ENCODE measurements at places on chromosomes 3 and 15.

DNA sequence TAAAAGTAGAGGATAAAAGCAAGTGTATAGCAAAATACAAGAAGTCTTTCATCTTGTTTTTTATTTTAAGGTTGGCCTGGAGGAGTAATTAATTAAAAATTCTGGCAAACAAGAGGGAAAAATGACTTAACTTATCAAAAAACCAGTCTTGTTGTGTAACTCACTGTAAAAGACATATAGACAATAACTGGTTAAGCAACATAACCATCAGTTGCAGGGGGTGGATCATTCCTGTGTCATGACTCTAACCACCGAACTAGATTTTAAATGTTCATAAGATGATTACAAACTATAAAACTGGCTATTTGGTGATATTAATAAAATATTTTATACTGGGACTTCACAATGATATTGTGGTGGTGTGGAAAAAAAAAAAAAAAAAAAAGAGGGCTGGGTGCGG lies 130.6 kb downstream of the STAG1 start:
- no peak for DNase-seq

- no peak for DNase-seq
Observed at GRCh38 chr3:58531956-58532355, 5.0 kb downstream of the ACOX2 start.

DNA sequence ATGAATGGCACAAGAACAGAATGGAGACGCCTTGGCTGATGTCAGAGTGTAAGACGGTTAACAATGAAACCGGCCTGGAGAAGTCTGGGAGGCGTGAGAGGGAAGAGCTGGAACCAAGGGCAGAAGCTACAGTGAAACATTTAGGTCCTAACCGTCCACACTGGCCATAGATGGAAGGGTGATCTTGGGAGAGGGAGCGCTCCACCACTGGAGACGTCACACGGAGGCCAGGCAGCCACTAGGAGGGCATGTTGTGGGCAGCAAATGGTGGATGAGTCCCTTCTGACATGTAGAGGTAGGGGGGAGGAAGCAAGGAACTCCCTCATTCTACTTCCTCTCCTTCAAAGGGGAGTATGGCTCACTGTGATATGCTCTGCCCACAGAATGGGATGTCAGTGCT lies 23.8 kb downstream of the FEM1B start:
- DNase-seq: no peak

GRCh38 chr3:106707347-106707746 lies 669.9 kb upstream of the CCDC54 start:
- no peak for DNase-seq

DNA sequence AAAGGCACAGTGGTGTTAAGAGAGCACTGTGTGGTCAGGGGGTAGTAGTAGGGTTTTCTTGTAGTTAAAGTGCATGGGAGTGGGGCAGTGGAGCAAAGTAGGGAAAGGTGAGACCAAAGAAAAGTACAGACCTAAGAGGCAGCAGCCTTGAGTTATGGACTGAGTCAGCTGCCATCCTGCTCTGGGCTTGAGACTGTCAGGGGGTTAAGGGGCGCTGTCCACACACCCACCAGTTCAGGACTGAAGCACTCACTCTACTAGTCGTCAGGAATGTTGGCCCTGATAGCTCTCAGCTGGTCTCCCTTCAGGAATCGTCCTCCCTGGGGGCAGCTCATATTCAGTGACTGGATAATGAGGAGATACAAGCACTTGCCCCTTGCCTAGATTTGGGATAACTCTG lies 7.9 kb downstream of the CCR4 start:
- DNase-seq: no peak

- DNase-seq: no peak
Observed at GRCh38 chr3:170128259-170128976, 53.1 kb downstream of the PHC3 start.

- DNase-seq: no peak
Observed at GRCh38 chr15:67732671-67733374, 92.5 kb upstream of the SKOR1 start.

DNA sequence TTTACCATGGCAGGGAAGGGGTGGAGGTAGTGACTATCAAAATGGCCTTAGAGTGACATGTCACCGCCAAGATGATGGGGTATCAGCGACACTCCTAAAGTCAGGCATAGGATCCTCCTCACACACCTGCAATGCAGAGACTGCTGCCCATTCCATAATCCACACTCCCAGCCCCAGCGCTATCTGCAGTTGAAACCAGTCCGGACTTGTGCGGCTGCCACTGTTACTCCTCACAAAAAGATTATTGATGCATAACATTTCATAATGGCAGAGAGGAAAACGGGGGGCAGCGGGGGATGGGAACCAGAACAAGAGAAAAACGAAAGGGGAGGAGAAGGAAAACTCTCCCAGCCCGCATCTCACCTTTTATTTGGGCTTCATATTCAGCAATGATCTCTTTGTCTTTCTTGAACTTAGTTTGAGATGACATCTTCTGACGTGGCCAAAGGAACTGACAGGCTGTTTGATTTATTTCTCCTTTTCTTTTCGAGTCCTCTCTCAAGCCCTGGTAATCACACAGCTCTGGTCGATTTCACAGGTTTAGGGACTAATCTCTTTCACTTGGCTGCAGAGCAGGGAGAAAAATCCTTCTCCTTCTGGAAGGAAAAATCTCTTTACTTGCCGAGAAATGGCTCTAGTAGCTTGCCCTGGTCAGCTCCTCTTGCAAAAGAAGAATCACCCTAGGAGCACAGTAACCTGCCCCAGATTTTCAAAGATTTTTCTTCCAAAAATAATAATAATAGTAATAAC lies 749 bp downstream of the SRGAP3 start:
- no peak for DNase-seq

DNA sequence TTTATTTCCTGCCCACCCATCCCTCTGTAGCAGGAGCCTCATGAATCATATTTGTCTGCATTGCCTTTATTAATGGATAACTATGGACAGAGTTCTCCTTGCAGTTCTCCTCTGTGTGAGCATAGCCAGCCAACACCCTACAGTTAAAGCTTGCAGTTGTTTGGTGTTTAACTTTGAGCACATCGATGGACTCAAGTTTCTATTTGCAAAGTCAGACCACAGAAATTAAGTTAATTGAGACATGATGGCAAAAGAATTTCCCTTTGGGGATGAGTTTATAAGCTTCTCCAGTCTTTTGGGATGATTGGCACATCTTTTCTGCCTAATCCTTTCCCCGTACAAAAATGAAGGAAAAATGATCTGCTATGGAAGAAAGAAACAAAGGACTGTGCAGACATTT lies 398.9 kb upstream of the THBS1 start:
- no peak for DNase-seq

- DNase-seq: no peak
Observed at GRCh38 chr3:156334841-156335545, 214.6 kb downstream of the KCNAB1 start.

DNA sequence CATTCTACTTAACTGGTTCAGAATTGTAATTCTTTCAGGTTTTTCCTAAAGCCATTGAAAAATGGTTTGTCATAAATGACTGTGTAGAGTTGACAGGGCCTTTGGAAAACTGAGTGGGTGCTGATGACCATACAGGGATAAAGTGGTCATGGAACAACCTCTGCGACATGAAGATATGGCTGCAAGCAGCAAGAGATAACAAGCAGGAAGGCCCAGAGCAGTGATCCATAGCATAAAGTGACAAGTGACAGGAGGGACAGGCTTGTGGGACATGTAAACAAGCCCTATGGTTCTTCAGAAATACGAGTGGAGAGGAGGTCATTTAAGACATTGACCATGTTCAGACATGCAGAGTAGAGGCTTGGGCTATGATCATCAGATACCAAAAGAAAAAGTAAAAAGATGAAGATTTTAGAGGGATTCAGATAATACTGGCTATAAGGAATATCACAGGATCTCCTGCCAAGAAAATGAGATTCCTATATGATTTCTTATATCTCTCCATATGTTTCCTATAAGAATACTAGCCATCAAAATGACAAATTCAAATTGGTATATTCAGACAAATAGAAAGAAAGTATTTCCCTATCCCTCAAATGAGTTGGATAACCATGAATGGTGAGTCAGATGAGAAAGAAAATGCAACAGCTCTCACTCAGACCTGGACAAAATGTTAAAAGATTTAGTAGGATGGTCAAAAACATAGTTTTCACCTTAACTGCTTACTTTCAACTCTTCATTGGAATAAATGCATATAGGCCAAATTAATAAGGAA lies 827.6 kb upstream of the CFAP20DC start:
- no peak for DNase-seq

GRCh38 chr3:71218508-71218907 lies 365.0 kb downstream of the FOXP1 start:
- DNase-seq: no peak

DNA sequence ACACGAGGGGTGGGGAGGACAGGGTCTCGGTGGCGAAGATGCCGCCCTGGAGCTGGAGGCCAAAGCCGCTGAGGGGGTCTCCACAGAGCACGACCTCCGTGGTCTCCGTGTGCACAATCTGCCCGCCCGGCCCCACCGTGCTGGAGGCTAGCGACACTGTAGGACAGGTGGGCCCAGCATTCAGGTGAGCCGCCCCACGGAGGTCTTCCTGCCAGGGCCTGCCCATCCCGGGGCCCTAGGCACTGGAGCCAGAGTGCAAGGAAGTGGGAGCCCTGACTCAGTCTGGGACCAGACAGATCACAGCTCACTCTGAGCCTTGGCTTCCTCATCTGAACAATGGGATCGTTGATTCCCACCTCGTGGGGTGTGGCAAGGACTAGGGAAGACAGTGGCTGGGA lies 25.8 kb downstream of the GRIP2 start:
- no peak for DNase-seq

DNA sequence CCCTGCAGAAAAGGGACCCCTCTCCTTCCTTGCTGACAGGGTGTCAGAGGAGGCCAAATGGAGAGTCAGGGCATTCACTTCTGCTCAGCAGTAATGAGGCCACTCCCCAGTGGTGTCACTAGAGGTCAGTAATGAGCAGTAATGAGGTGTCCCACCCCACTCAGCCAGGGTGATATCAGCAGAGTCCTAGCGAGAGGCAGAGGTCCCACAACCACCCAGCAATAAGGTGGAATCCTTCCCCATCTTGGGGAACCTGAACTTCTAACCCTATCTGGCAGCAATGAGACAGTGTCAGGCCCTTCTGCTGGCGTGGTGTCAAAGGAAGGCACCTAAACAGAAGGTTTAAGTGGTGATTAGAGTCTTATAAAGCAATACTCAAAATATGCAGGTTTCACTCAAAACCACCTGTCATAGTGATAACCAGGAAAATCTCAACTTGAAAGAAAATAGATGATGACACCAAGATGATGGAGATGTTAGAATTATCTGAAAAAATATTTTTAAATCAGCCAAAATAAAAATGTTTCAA lies 12.9 kb downstream of the OCA2 start:
- DNase-seq: no peak

- DNase-seq: no peak
Observed at GRCh38 chr3:188855675-188856074, 316.1 kb upstream of the TPRG1 start.

GRCh38 chr3:102466001-102466400 lies 31.2 kb downstream of the ZPLD1 start:
- no peak for DNase-seq

GRCh38 chr3:182740710-182741109 lies 52.6 kb upstream of the ATP11B start:
- no peak for DNase-seq

DNA sequence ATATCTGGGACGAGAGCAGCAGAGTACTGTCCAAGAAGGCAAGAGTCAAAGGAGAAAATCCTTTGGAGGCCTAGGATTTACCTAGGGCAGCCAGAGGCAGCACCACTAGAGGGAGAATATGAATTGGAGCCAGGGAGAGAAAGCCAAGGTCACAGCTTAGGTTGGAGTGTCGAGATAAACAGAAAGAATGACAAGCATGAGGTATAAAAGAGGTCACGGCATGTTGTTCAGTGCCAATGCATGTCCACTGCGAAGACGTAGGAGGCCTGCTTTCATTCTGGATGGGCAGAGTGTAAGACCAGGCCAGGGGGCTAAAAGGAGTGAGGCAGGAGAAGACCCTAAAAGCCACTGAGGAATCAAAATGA lies 47.2 kb downstream of the THBS1 start:
- no peak for DNase-seq

- no peak for DNase-seq
Observed at GRCh38 chr15:90259524-90259923, 5.9 kb upstream of the NGRN start.

DNA sequence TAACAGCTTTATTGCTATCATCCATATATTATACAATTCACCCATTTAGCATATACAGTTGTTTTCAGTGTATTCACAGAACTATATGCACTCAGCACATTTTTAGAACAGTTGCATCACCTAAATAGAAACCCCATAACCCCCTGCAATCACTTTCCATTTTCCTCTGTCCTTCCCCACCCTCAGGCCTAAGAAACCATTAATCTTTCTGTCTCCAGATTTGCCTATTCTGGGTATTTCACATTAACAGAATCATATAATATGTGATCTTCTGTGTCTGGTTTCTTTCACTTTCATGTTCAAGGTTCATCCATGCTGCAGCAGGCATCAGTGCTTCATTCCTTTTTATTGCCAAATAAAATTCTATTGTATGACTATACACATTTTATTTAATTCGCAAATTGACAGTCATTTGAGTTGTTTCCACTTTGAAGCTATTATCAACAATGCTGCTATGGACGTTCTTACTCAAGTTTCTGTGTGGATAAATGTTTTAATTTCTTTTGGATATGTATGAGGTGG lies 39.8 kb downstream of the ADAMTS17 start:
- DNase-seq: no peak

- no peak for DNase-seq
Observed at GRCh38 chr15:85312486-85312885, 67.9 kb upstream of the AKAP13 start.

- no peak for DNase-seq
Observed at GRCh38 chr3:187677604-187678003, 7.4 kb upstream of the SST start.

GRCh38 chr3:153137626-153138025 lies 24.4 kb upstream of the RAP2B start:
- no peak for DNase-seq

GRCh38 chr15:85314633-85315032 lies 65.8 kb upstream of the AKAP13 start:
- DNase-seq: no peak

GRCh38 chr15:98953000-98953787 lies 54.4 kb downstream of the PGPEP1L start:
- no peak for DNase-seq

- DNase-seq: no peak
Observed at GRCh38 chr3:146033950-146034349, 127.0 kb downstream of the PLOD2 start.

DNA sequence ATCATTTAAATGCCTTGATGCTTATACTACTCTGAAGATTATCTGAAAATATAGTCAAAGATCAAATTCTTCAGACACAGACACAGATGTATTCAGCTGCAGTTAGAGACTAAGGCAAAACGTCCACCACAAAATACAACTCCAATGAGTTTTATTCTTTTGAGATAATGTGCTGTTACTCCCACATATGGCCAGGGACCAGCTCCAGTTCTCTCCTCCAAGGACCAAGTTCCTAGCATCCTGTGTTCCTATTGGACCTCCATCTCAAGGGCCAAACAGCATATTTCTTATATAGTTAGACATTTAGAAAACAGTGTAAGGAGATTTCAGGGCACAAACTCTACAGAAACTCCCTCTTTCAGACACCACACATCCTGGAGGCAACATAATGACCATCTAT lies 27.1 kb downstream of the IP6K1 start:
- no peak for DNase-seq

- DNase-seq: no peak
Observed at GRCh38 chr3:49803465-49804140, 542 bp downstream of the INKA1 start.
